ENCODE measurements at places on chromosomes 7 and 10.

DNA sequence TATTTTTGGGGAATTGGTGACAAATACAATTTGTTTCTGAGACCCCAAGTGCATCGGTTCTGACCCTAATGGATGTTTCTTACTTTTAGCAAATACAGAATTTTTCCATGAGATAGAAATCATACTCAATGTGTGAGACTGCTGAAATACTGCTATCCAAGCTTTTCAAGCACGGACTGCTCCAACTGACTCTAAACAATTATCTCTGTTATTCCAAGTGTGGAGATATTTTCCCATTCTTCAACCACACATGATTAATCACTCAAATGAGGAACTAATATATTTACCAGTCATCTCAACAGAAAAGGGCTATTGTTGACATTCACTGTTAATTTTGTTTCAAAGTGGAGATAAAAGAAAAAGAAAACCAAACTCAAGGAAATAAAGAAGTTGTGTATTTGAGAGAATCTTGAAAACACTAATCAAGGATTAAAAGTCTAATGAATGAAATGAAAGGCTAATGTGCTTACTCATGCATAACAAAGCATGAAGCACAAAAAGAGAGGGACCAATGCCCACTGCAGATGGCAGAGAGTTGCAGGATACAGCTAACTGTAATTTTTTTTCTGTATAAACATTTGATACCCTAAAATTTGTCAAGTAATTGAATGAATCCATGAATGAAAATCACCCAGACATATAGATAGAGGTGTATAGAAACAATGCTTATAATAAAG is 423.6 kb downstream of the DGKB start:
- DNase-seq = no peak

DNA sequence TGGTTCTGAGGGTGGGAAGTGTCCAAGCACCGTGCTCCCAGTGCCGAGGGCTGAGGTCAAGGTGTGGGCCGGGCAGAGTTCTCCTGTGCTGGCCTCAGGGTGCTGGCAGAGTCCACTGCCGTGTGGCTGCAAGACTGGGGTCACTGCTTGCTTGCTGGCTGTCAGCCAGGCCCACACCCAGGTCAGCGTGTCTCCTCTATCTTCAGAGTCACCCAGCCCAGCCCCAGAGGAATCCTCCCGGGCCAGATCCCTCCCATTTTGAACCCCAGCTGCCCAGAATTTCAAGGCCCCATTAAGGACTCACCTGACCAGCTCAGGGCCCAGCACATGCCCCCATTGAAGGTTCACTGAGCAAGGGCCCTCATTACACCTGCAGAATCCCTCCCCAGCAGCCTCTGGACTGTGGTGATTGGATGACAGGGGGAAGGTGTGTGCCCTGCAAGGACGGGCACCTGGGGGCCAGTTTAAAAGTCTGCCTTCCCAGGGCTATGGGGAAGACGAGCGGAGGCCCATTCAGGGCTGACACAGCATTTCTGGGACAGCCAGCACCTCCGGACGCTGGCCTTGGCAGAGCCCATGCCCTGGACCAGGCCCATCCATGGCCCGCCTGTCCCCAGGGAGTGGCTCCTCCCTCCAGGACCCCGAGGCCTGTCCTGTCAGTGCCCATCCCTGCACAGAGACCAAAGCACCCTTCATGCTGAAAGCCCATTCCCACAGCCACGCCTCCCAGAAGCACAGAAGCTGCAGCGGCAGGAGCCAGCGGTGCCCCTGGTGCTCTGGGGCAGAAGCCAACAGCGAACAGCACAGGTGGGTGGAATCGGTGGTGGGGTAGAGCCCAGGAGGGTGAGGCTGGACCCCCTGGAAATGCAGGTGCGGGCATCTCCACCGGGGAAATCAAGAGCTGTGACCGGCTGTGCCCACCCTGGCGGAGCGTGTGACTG is 45.1 kb upstream of the PPP2R2D start:
- no peak for DNase-seq

DNA sequence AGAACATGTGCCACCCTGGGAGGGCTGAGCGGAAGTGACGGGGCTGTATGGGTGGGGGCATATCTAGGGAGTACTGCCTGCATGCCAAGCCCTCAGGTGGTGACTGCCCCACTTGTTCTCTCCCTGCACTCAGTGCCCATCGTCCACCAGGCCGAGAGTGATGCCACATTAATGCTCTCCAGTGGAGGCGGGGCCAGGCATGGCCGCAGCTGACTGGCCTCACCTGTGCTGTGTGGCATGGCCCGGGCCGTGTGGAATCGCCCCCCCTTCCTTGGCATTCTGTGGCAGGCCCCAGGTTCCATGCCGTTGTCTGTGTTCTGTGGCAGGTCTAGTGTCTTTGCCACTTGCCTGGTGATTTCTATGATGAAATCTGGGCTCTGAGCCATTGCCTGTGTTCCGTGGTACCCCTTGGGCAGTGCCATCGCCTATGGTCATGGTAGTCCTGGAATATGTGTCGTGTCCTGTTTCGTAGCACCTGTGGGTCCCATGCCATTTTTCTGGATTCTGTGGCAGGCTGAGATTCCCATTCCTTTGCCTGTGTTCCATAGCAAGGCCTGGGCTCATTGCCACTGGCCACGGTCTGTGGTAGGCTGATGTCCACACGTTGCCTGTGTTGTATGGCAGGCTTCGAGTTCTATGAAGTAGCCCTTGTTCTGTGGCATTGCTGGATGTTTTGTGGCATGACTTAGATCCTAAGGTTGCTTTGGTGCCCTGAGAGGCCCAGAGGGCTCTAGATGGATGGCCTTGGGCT is 8.9 kb downstream of the FLNC start:
- DNase-seq = no peak

GRCh38 chr7:20932785-20933527 is 146.3 kb upstream of the SP8 start:
- no peak for DNase-seq

- DNase-seq = no peak
Measured at GRCh38 chr10:93542358-93542791, 24.1 kb upstream of the FFAR4 start.

DNA sequence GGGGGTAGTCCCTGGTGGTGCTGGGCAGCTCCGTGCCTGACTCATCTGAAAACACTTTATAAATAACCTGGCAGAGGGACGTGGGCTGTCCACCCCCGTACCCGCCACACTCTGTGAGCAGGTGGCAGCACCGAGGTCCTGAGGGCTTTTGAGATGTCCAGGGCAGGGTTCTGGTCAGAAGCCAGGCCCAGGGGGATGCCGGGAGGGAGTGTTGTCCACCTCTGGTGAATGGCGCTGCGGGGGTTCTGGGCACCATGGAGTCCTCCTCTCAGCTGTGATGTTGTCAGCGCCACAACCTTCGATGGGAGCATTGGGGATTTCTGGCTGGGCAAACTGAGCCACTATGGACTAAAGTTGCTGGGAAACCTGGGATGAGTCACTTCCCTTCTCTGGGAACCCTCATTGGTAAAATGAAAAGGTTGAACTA is 27.4 kb upstream of the GOLGA7B start:
- no peak for DNase-seq

GRCh38 chr10:6151087-6151977 is 51.4 kb upstream of the PFKFB3 start:
- peak; percentile 53 for DNase-seq

DNA sequence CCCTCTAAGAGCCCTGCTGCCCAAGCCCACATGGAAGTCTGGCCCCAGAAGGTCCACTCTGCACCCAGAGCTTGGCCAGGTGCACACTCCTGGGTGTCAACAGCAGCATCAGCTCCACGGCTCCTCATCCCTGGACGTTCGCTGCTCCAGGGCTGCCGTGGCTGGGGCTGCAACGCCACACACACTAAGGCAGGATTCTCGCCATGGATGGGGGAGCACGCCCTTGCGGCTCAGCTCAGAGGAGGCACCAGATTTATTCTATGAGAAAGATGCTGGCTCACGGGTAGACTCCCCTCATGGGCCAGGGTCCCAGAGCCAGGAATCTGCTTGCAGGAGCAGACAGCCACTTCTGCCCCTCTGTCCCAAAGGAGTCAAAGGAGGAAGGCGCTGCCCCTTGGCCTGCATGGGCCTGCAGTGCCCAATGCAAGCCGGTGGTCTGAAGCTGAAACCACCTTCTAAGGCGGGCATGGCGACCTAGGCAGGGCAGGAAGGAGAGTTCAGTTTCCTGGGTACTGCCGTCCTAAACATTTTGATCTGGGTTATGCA is 42.1 kb downstream of the CFAP46 start:
- DNase-seq = no peak

- no peak for DNase-seq
Measured at GRCh38 chr7:6376820-6377219, 70.9 kb downstream of the DAGLB start.

GRCh38 chr7:18290865-18291264 is 204.7 kb upstream of the HDAC9 start:
- DNase-seq = no peak

GRCh38 chr7:40701836-40702551 is 567.2 kb downstream of the SUGCT start:
- DNase-seq = no peak

DNA sequence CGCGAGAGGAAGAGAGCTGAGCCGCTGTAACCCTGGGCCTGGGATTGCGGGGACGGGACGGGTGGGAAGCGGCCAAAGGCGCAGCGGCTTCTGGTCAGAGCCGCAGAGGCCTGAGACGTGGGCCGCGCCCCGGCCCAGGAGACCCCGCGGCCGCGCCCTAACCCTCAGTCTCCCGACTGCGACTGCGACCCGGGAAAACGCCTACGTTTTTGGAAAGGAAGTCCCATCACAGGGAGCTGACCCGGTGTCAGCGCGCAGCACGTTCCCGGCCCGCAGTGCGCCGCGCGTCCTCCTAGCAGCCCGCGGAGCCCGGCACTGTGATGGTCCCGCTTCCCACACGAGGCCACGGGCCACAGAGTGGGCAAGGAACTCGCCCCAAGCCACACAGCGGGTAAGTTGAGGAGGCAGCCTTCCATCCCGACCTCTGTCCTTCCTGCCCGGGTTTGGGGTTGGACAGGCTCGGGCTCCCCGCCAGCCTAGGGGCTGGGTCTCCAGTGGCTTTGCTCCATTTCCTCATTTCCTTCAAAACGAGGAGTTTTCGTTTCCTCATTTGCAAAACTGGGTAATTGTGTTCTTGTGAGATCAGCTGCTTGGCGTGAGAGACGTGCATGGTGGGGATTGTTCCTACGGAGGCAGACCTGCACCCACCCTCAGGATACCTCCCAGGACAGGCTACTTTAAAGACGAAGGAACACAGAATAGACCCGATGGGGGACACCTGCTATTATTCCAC is 1.2 kb downstream of the GPNMB start:
- DNase-seq = no peak

DNA sequence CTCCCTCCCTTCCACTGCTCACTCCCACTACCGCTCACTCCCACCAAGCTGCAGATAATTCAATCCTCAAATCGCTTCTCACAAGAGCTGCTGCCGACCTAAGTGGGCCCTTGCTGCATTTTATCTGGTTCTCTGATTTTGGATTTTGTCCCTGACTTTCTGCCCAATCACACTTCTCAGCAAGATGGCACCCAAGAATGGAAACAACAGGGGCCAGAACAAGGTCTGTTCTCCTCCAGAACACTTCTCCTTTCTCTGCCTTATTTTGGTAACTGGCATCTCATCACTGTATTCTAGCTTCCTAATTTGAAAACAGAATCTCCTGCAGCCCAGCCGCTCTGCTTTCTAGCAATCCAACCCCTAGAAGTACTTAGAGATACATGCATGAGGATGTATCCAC is 172.8 kb downstream of the GRID1 start:
- DNase-seq = no peak

DNA sequence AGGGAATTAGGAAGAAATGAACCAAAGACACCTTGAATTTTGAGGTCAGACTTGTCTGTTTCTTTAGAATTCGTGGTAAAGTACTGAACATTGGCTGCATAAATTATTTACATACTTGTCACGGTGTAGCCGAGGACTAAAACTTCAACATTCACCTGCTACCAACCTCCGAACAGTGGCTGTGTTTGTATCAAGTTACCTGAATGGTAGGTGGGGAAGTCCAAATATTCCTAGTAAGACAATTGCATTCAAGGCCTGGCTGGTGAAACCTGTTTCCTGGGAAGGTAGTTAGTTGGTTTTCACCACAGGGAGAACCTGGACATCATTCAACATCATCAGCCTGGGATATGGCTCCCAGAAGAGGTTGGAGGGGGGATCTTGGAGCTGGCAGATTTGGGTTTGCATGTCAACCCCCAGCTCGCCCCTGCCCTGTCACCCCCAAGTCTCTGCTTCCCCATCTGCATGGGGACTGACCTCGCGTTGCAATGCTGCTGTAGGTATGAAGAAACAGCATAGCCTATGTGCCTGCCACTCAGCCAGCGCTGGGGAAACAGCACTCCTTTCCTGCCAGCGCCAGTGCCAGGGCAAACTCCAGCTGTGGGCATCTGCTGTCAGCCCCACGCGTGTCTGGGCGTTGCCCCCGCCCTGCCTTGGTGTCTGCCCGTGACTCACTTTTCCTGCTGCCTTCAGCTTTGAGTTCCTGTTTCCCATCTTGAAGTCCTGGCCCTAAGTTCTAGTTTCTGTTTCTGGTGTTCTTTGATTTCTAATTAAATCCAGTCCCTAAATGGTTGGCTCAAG is 12.7 kb upstream of the LARP4B start:
- DNase-seq = no peak
